ENCODE measurements at places on chromosomes 11 and 22. TPM values are rescaled to one million over a fixed set of nuclear protein-coding genes. Genes with fewer than 3 reads are reported as not detected.
A peak's percentile ranks its signal among the peaks of the same experiment; 100 is the strongest.

Gene CRYBB2
- polyA plus RNA-seq = not detected

Gene RAB39A
- not detected for polyA plus RNA-seq

Gene OR51E2
- polyA plus RNA-seq = not detected

Gene USP28
- 14.6 TPM for polyA plus RNA-seq

Gene LRRC74B
- polyA plus RNA-seq = not detected

Gene CD3D
- polyA plus RNA-seq = 1,287 TPM

Gene ME3
- polyA plus RNA-seq = 2.1 TPM

Gene CBLIF
- polyA plus RNA-seq = not detected

- no peaks in the 10 kb centered on the region for H3K4me1 ChIP-seq
- no peak for DNase-seq
- H3K27ac ChIP-seq = no peak overlapping the region
- H3K4me3 ChIP-seq = no peak overlapping the region
Observed at GRCh38 chr11:18463439-18463838, 7.8 kb downstream of the LDHAL6A start.

GRCh38 chr11:107592231-107592590, 1.3 kb downstream of the ELMOD1 start:
- no peaks in the 10 kb centered on the region for H3K36me3 ChIP-seq
- H3K4me3 ChIP-seq = no peak overlapping the region
- H3K4me1 ChIP-seq = peaks cover 13% of the 10 kb centered on the region
- H3K27me3 ChIP-seq = peaks cover 28% of the 10 kb centered on the region
- H3K27ac ChIP-seq = no peak overlapping the region
- DNase-seq = no peak

DNA sequence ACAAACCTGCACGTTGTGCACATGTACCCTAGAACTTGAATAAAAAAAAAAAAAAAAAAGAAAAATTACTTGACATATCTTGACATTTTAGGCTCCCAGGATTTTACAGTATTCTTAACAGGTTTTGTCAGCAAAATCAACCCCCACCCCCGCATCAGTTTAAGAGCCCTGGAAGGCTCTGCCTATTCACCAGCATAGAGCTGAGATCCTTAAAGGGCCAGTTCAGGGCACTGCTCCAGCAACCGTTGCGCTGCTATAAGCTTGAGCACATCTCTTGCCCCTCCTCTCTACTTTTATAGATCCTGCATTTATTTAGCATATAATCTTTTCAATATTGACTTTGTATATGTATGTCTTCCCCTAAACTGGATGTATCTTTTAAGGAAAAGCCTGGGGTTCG, 697 bp upstream of the PAFAH1B2 start:
- peaks cover 10% of the 10 kb centered on the region for H3K36me3 ChIP-seq
- DNase-seq = no peak
- H3K4me1 ChIP-seq = peaks cover 6% of the 10 kb centered on the region

GRCh38 chr11:129933891-129934290, 38.5 kb upstream of the NFRKB start:
- no peaks in the 10 kb centered on the region for H3K27me3 ChIP-seq
- H3K4me1 ChIP-seq = no peaks in the 10 kb centered on the region
- no peak overlapping the region for H3K4me3 ChIP-seq
- DNase-seq = no peak
- peaks cover 12% of the 10 kb centered on the region for H3K36me3 ChIP-seq

- H3K27ac ChIP-seq = no peak overlapping the region
- peaks cover 40% of the 10 kb centered on the region for H3K4me1 ChIP-seq
- no peak for DNase-seq
- H3K27me3 ChIP-seq = no peaks in the 10 kb centered on the region
- peak overlapping the region; percentile 98 for H3K4me3 ChIP-seq
- H3K36me3 ChIP-seq = no peaks in the 10 kb centered on the region
Observed at GRCh38 chr11:76234021-76234415, 27.7 kb upstream of the WNT11 start.

- H3K36me3 ChIP-seq = no peaks in the 10 kb centered on the region
- no peak overlapping the region for H3K27ac ChIP-seq
- H3K4me3 ChIP-seq = no peak overlapping the region
- no peaks in the 10 kb centered on the region for H3K4me1 ChIP-seq
- no peak for DNase-seq
- no peaks in the 10 kb centered on the region for H3K27me3 ChIP-seq
Observed at GRCh38 chr11:116461789-116462188, 311.0 kb downstream of the BUD13 start.

- H3K36me3 ChIP-seq = no peaks in the 10 kb centered on the region
- H3K4me1 ChIP-seq = no peaks in the 10 kb centered on the region
- H3K27me3 ChIP-seq = no peaks in the 10 kb centered on the region
- no peak for DNase-seq
- H3K27ac ChIP-seq = no peak overlapping the region
- no peak overlapping the region for H3K4me3 ChIP-seq
Observed at GRCh38 chr11:83801799-83802198, 515.6 kb upstream of the CCDC90B start.

- H3K4me1 ChIP-seq = no peaks in the 10 kb centered on the region
- no peaks in the 10 kb centered on the region for H3K27me3 ChIP-seq
- no peaks in the 10 kb centered on the region for H3K36me3 ChIP-seq
- H3K27ac ChIP-seq = no peak overlapping the region
- no peak for DNase-seq
Observed at GRCh38 chr11:3626250-3626960, 15.4 kb downstream of the ART5 start.

DNA sequence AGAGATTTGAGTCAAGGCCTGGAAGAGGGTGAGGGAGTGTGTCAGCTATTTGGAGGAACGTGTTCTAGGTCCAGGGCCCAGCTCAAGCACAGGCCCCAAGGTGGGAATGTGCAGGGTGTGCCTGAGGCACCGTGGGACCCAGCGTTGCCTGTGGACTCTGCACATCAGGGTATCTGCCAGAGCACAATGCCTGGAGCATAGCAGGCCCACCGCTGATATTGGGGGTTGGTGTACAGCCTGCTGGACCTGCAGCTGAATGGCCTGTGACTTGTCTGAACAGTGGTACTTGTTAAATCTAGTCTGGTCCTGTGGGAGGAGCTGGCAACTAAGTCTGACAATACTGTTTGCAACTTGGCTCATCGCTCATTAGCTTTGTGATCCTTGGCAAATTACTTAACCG, 131.7 kb downstream of the GRIK4 start:
- H3K4me3 ChIP-seq = no peak overlapping the region
- H3K36me3 ChIP-seq = no peaks in the 10 kb centered on the region
- H3K4me1 ChIP-seq = no peaks in the 10 kb centered on the region
- H3K27ac ChIP-seq = no peak overlapping the region
- no peak for DNase-seq
- no peaks in the 10 kb centered on the region for H3K27me3 ChIP-seq

- no peak for DNase-seq
- no peak overlapping the region for H3K27ac ChIP-seq
- no peaks in the 10 kb centered on the region for H3K27me3 ChIP-seq
- H3K36me3 ChIP-seq = no peaks in the 10 kb centered on the region
Observed at GRCh38 chr11:26904801-26905200, 89.1 kb upstream of the FIBIN start.

DNA sequence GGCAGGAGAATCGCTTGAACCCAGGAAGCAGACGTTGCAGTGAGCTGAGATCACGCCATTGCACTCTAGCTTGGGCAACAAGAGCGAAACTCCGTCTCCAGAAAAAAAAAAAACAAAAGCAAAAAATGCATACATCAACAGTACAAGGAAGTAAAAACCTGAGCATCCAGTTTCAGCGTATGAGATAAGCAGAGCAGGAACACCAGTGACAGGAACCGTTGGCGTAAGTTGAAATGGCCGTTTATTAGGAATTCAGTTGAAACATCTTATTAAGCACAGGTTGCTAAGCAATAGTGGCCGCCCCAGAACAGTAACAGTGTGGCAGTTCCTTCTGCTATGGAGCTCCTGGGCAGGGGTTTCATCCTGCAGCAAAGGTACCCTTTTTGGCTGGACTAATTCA, 4.0 kb upstream of the L3MBTL2 start:
- H3K36me3 ChIP-seq = peaks cover 3% of the 10 kb centered on the region
- no peak overlapping the region for H3K4me3 ChIP-seq
- no peaks in the 10 kb centered on the region for H3K27me3 ChIP-seq
- peaks cover 12% of the 10 kb centered on the region for H3K4me1 ChIP-seq

DNA sequence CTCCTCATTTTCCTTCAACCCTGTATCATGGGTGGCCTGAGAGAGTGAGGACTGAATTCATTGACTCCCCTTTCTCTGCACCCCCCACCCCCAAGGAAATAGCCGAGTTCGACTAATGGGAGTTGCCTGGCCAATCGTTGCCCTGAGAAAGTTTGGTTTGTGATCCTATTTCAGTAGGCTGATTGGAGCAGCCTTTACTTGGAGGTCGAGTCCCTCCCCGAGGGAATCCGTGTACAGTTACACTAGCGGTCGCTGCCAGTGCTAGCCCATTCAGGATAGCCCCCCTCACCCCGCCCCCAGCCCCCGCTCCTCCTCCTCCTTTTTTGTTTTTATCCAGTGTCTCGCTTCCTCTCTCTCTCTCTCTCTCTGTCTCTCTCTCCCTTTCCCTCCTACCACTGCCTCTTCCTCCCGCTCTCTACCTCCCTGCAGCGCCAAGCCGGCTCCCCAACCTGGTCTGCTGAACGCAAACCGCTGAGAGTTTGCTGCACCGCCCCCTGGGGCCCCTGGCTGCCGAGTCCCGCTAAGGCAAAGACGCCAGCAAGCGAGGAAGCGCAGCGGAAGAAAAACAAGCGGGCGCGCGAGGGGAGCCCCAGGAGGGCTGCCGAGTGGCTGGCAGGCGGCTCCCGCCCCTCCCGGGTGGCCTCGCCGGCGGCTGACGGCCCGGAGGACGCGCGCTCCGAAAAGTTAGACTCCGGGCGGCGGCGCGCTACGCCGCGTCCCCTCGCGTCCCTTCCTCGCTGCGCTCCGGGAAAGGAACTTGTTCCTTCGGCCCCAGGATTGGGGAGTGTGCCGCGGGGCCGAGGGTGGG, at the start of gene GRAMD1B:
Gene GRAMD1B, plus strand, starts transcription at position 357 of the 808 bp plus-strand sequence. CDS start 524 bp downstream, outside the sequence.
- H3K27me3 ChIP-seq = no peaks in the 10 kb centered on the region
- H3K36me3 ChIP-seq = no peaks in the 10 kb centered on the region
- peak within 1 kb of the TSS; percentile 53 for H3K4me3 ChIP-seq
- peaks cover 12% of the 10 kb centered on the region for H3K4me1 ChIP-seq
- DNase-seq = peak; percentile 78

GRCh38 chr22:42721045-42721434, 370 bp upstream of the A4GALT start:
- H3K27ac ChIP-seq = no peak overlapping the region
- no peaks in the 10 kb centered on the region for H3K36me3 ChIP-seq
- H3K27me3 ChIP-seq = no peaks in the 10 kb centered on the region
- peaks cover 7% of the 10 kb centered on the region for H3K4me1 ChIP-seq
- DNase-seq = no peak

DNA sequence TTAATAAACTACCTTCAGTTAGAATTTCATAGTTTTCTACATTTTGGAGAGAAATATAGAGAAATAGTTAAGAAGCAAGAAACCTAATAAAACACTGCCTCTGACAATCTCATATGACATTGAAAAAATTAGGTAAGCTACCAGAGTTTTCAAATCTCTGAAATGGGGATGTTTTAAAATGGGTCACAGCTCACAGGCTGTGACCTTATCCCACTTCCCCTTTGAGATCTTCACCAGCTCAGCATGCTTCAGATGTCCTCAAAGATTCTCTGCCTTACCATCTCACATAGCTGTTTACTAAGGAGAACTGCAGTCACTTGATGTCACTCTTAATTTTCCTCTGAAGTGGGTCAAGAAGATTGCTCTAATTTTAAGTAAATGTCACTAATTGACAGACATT, 717.8 kb downstream of the JRKL start:
- H3K27me3 ChIP-seq = no peaks in the 10 kb centered on the region
- DNase-seq = no peak
- no peak overlapping the region for H3K27ac ChIP-seq
- no peaks in the 10 kb centered on the region for H3K36me3 ChIP-seq

All from naive thymus-derived CD4-positive, alpha-beta T cell (primary cell).